ENCODE measurements at places on chromosomes 2 and 18. TPM values are rescaled to one million over a fixed set of nuclear protein-coding genes. Genes with fewer than 3 reads are reported as not detected.

DNA sequence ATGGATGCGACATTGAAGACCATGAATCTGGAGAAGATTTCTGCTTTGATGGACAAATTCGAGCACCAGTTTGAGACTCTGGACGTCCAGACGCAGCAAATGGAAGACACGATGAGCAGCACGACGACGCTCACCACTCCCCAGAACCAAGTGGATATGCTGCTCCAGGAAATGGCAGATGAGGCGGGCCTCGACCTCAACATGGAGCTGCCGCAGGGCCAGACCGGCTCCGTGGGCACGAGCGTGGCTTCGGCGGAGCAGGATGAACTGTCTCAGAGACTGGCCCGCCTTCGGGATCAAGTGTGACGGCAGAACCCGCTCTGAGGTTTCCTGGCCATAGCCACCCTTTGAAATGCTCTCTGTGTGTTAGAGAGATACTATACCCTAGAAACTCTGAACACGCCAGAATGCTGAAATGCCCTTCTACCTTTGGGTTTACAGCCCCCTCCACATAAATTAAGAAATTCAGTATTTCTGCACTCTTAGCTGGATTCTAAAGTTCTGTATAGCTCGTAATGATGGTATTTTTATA is 659 bp downstream of the CHMP1B start:
- peak; percentile 45 for DNase-seq

GRCh38 chr18:59057969-59058368 is 81.7 kb upstream of the SEC11C start:
- no peak for DNase-seq

DNA sequence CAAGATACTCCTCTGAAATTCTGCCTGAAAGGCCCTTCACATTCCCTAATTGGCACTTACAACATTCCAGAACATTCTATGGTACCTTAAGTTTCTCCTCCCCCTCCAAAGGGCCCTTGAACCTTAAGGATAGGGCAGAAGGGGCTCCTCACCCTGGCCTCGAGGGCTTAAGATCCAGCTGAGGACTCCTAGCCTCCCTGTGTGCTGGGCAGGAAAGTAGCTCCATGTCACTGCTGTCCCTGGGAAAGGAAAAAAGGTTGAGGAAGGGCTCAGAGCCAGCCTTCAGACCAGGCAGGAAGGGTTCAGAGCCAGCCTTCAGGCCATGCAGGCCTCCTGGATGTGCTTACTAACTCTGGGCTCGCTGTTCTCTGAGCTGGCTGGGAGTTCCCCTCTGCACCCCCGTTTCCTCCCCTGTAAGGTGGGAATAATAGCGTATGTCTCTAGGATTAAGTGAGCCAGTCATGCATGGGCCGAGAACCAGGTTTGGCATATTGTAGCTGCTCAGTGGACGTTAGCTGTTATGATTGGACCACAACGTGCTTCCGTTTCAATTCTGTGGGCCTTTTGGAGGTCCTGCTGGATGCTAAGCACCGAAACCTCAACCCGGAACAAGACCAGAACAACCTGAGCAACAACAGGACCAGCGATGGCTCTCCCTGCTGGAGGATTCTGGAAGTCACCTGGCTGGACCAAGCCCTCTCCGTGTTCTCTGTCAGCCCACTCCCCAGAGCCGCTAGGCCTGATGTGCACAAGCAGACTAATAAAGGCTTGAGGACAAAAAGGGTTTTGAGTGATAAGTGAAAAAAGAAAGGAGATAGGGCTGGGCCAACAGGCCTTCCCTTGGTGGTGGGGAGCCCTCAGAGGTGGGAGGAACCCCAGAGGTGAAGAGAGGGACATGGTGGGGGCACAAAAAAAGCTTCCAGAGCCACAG is 1.0 kb upstream of the B3GNT7 start:
- no peak for DNase-seq

DNA sequence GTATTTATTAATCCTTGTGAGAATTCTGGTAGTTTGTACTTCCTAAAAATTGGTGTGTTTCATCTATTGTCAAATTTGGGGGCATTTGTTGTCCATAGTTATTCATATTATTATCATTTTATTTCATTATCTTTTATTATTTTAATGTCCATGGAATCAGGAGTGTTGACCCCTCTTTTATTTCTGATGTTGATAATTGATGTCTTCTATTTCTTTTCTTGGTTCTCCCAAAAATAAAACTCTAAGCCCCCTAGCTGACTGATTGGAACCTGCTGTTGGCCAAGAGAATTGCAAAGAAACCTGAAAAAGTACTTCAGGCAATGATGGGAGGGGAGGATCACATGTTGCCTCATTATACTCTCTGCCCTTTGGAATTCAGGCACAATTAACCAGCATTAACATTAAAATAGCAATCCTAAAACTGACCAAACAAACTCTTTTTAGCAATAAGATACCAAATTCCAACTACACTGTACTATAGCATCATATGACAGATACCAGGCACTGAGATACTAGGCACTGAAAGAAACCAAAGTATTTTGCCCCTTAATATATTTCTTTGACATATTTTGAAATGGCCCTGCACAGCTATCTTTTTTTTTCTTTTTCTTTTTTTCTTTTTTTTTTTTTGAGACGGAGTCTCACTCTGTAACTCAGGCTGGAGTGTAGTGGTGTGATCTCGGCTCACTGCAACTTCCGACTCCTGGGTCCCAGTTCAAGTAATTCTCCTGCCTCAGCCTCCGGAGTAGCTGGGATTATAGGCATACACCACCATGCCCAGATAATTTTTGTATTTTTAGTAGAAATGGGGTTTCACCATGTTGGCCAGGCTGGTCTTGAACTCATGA is 1097.2 kb upstream of the CNTNAP5 start:
- no peak for DNase-seq

DNA sequence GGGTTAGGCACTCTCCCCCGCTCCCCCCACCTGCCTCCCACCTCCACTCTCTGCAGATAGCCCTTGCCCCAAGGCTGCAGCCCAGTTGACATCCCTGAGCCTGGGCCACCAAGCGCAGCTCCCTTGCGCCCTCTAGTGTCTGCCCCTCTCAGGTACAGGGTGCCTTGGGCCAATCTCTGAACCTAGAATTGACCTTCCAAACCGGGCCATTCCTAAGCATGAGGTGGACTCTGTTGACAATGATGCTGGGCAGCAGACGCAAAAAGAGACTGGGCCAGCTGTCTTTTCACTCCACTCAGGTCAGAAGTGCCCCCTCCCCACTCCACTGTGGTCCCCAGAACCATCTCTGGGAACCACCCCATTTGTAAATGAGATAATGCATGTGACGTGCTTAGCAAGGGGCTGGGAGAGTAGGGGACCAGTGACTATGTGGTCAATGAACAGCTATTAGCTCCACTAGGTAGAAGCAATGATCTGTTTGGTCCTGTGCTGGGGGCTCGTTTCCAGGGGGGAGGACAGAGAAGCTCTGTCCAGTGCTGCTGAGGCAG is 43.3 kb upstream of the PLB1 start:
- peak; percentile 74 for DNase-seq

GRCh38 chr2:127183771-127184170 is 36.3 kb downstream of the CYP27C1 start:
- DNase-seq, result no peak

DNA sequence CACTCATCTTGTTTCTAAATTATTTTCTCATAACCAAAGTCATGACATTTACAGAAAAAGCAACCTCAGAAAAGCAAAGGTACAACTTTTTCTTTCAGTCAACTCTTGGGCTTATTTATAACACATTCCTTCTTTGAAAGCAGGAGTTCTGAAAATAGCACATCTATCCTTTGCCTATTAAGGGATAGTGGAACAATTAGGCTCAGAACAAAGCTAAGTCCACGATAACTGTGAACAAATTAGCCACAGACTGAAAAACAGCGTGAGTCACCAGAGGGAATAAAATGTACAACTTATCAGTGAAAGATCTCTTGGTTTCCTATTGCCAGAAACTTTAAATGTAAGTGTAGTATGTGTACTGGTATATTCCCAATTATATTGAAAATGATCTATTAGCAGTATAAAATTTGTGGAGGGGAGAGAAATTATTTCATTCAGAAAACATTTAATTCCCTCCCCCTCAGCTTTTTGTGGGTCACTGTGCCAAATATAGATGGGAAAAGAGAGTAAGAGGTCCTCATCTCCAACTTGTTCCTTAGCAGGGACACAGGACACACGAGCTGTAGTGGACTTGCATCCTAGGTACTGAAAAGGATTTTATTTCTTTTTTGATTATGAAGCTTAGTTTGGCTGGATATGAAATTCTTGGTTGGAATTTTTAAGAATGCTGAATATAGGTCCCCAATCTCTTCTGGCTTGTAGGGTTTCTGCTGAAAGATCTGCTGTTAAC is 15.4 kb upstream of the MATN3 start:
- DNase-seq, result no peak

DNA sequence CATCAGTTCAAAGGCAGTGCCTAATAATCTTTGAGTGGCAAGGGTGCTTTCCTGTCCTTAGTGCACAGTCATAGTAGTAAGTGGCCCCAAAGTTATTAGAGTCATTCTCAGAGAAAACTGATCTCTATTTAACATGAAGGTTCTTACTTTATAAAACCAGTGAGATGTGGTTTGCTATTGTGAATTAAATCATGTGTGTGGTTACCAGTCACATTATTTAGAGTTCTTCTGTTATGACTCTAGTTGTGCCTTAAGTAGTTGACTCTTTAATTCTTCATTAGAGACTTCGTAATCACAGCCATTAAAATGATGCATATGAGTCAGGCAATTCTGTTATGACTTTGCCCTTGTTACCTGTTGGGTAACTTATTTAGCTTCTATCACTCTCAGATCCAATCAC is 1392.9 kb upstream of the ACVR2A start:
- DNase-seq, result no peak

DNA sequence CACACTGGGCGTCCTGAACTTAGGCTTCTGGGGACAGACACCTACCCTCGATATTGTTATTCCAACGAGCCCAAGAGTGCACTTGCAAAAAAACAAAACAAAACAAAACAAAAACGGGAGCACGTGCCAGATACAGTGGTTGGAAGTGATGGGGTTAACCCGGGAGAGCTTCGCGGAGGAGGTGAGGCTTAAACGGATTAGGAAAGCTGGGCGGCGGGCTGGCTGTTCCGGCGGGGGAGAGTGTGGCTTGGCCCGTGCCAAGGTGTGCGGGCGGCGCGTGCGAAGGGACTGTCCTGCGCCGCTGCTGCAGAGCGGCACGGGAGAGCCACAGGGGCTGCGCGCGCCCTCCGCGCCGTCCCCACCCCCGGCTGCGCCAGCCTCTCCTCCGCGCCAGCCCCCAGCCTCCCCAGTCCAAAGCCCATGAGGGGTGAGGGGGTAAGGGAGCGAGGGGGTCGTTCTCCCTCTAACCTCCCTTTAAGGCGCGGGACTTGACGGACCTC is 1.5 kb upstream of the SLC30A3 start:
- no peak for DNase-seq

- DNase-seq, result no peak
Observed at GRCh38 chr18:46096651-46097300, 1.3 kb downstream of the ATP5F1A start.

DNA sequence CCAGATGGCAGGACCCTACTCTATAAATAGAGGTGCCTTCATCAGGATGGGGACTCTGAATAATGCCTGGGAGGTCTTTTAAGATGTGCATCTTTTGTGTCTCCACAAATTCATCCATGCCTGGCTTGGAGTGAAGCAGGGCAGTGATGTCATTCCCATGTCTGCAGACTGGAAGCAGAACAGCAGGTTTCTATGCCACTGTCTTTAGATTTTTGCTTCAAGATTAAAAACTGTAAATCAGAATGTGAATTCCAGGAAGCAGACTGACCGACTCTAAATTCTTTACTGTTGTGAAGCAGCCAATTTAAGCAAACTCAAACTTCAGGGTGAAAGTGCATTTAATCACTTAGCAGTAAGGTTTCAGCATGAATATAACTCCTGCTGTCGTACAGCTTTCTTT is 159.3 kb downstream of the SCG2 start:
- DNase-seq, result no peak

DNA sequence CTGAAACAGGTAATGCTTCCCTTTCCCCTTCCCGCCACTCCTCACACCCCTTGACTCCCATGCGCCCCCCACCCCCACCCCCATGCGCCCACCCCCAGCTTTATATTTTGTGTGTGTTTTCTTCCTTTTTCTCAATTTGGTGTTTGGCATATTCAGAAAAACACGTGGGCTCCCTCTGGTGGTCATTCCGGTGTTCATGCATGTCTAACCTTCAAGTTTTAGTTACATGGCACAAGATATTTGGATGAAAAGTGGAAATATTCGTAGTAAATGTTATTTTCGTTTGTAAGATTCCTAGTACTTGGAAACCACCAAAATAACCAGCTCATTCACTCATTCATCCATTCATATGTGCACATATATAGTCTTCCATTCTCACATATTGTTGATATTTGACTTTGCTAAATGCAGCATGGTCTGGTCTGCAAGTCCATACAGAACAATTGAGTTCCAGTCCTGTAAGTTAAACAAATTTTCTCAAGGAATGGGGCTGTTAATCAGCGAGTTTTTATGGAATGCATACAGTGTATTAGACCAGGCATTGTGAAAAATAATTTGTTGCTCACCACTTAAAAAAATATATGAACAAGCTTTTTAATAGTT is 143.6 kb upstream of the MAP3K20 start:
- peak; percentile 39 for DNase-seq

DNA sequence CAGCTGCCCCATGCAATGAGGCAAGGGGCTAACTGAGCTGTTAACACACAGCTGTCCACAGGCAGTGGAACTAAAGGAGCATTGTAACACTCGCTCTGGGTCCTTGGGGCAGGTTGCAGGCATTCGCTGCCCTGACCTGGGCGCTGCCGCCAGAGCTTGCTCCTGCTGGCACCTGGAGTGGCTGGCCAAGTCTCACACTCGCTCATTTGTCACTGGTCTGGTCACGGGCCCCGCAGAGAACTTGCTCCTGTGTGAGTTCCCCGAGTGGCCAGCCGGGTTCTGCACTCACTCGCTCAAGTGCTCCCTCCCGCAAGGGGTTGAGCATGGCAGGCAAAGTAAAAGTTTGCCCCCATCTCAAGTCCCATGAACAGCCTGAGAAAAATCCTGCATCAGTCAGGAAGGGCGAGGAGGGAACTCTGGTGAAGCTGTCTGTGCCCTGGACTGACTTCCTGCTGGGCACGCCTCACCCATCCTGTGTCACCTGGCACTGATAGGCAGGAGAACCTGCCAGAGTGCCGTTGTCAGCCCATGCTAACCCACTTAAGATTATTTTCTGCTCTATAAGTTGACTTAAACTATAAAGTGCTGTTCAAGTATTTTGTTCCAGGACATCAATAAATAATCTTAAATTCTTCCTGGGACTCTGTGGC is 934.8 kb upstream of the GYPC start:
- DNase-seq, result no peak

DNA sequence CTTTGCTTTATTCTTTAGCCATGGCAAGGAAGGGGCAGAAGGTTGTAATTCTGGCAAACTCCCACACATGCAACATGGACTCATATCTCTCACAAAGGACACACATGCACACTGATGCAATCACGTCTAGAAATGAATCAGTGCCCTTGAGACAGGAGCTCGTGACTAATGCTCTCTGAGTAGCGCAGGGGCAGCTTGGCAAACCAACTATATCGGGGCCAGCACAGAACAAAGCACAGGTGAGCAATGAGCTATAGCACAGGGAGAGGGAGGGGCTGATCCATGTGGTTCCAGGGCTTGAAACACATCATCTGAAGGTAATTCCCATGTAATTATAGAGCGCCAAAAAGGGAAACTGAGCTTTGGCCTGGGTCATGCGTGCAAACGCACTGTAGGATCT is 165.2 kb upstream of the KLF7 start:
- DNase-seq, result peak; percentile 40

- DNase-seq, result no peak
Observed at GRCh38 chr2:19573784-19574183, 215.4 kb upstream of the OSR1 start.

The TDRD15 gene
- not detected for total RNA-seq

The FAHD2A gene
- 42.5 TPM for total RNA-seq

The ATL2 gene
- 152 TPM for total RNA-seq

The MYO1B gene
- 87.6 TPM for total RNA-seq

The SPATA3 gene
- not detected for total RNA-seq

The EVX2 gene
- not detected for total RNA-seq

The ABCG5 gene
- total RNA-seq, result not detected

Measured in SJSA1 (cell line).